ENCODE measurements at places on chromosomes 1 and 21. TPM values are rescaled to one million over a fixed set of nuclear protein-coding genes. Genes with fewer than 3 reads are reported as not detected.

CD34 gene
- 0.59 TPM for polyA plus RNA-seq

CHI3L1 gene
- not detected for polyA plus RNA-seq

PGBD2 gene
- 6.4 TPM for polyA plus RNA-seq

SLC16A4 gene
- polyA plus RNA-seq = 5.2 TPM

FRRS1 gene
- 2.7 TPM for polyA plus RNA-seq

RPS6KA1 gene
- 8.3 TPM for polyA plus RNA-seq

ST6GALNAC5 gene
- polyA plus RNA-seq = 10.6 TPM

GPR37L1 gene
- not detected for polyA plus RNA-seq

CD1E gene
- polyA plus RNA-seq = not detected

SELP gene
- not detected for polyA plus RNA-seq

MATN1 gene
- 0.23 TPM for polyA plus RNA-seq

PITHD1 gene
- 36.3 TPM for polyA plus RNA-seq

IRF6 gene
- 1.6 TPM for polyA plus RNA-seq

GBP6 gene
- polyA plus RNA-seq = not detected

CFAP107 gene
- not detected for polyA plus RNA-seq

C1orf185 gene
- polyA plus RNA-seq = not detected

MX2 gene
- polyA plus RNA-seq = 0.08 TPM

TMPRSS15 gene
- polyA plus RNA-seq = 0.03 TPM

AJAP1 gene
- not detected for polyA plus RNA-seq

EPB41 gene
- 7.4 TPM for polyA plus RNA-seq

RPTN gene
- polyA plus RNA-seq = not detected

ZC3H12A gene
- 7.4 TPM for polyA plus RNA-seq

PROX1 gene
- 0.45 TPM for polyA plus RNA-seq

NBPF3 gene
- polyA plus RNA-seq = 8.7 TPM

CHIA gene
- polyA plus RNA-seq = not detected

LCE3E gene
- not detected for polyA plus RNA-seq

SIK1 gene
- 6.6 TPM for polyA plus RNA-seq

SLC44A3 gene
- polyA plus RNA-seq = 2.6 TPM

PLPPR5 gene
- 0.49 TPM for polyA plus RNA-seq

OR2M3 gene
- polyA plus RNA-seq = not detected

SPRR1A gene
- polyA plus RNA-seq = not detected

PDZK1 gene
- polyA plus RNA-seq = 0.16 TPM

DNASE2B gene
- polyA plus RNA-seq = 0.03 TPM

DENND2D gene
- 1.3 TPM for polyA plus RNA-seq

KRTAP11-1 gene
- not detected for polyA plus RNA-seq

SYTL1 gene
- polyA plus RNA-seq = 3.0 TPM

FNDC10 gene
- polyA plus RNA-seq = 6.7 TPM

RAD54L gene
- 11.5 TPM for polyA plus RNA-seq

MYOG gene
- polyA plus RNA-seq = not detected
